Kidney epithelial cell (primary cell): ENCODE measurements at places on chromosomes 2 and 18. TPM values are rescaled to one million over a fixed set of nuclear protein-coding genes. Genes with fewer than 3 reads are reported as not detected.

The AQP12B gene
- not detected in 2 replicates for total RNA-seq

The GBX2 gene
- 0.84 and 3.0 TPM in 2 replicates for total RNA-seq

The RNPEPL1 gene
- total RNA-seq, result 91.3 and 122 TPM in 2 replicates

The GRB14 gene
- total RNA-seq, result 6.0 and 9.2 TPM in 2 replicates

The TM4SF20 gene
- not detected in 2 replicates for total RNA-seq

The UGT1A3 gene
- total RNA-seq, result not detected in 2 replicates

The C2orf80 gene
- not detected in 2 replicates for total RNA-seq

The DSEL gene
- 7.1 TPM in 2 replicates for total RNA-seq

The ZEB2 gene
- total RNA-seq, result 14.7 and 15.7 TPM in 2 replicates

The CD8B2 gene
- not detected in 2 replicates for total RNA-seq

The GAL3ST2 gene
- total RNA-seq, result not detected in 2 replicates

The GCKR gene
- 0.27 and 0.88 TPM in 2 replicates for total RNA-seq

The STK17B gene
- 6.0 and 8.2 TPM in 2 replicates for total RNA-seq

The NFATC1 gene
- 2.7 and 3.4 TPM in 2 replicates for total RNA-seq

The CNDP1 gene
- total RNA-seq, result not detected in 2 replicates

The KYNU gene
- 1.8 and 2.7 TPM in 2 replicates for total RNA-seq

The TMEM214 gene
- total RNA-seq, result 27.0 and 36.1 TPM in 2 replicates

The REEP1 gene
- 0.48 and 1.3 TPM in 2 replicates for total RNA-seq

The PJVK gene
- total RNA-seq, result 2.7 and 3.8 TPM in 2 replicates

The CFAP65 gene
- 0.07 TPM in 1 of 2 replicates, not detected in the other for total RNA-seq

The SERPINB12 gene
- total RNA-seq, result not detected in 2 replicates

The FBXO41 gene
- 7.0 and 9.9 TPM in 2 replicates for total RNA-seq
